ENCODE measurements at places on chromosomes 12 and 14. TPM values are rescaled to one million over a fixed set of nuclear protein-coding genes. Genes with fewer than 3 reads are reported as not detected.

GRCh38 chr12:105761075-105761474 lies 377.7 kb downstream of the NUAK1 start:
- no peaks in the 10 kb centered on the region for H3K4me1 ChIP-seq
- DNase-seq = no peak
- no peak overlapping the region for H3K27ac ChIP-seq
- H3K36me3 ChIP-seq = no peaks in the 10 kb centered on the region

DNA sequence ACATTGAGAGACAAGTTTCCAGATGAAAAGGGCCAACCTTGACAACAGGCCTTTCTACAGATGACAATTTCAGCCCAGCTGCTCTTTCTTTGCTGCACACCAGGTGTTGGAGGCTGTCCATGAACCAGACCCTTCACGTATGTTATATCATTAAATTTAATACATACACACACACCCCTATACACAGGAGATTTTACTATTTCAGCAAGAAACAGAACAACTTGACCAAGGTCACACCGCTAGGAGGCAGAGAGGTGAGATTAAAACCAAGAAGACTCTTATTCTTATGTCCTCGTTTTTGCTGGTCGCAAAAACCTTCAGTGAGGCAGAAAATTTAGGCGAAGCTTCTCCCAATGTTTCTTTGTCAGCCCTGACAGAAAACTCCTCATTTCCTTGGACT lies 1585.9 kb downstream of the AACS start:
- no peak for DNase-seq
- H3K4me1 ChIP-seq = no peaks in the 10 kb centered on the region
- H3K27me3 ChIP-seq = no peaks in the 10 kb centered on the region
- H3K4me3 ChIP-seq = no peak overlapping the region
- no peaks in the 10 kb centered on the region for H3K36me3 ChIP-seq

DNA sequence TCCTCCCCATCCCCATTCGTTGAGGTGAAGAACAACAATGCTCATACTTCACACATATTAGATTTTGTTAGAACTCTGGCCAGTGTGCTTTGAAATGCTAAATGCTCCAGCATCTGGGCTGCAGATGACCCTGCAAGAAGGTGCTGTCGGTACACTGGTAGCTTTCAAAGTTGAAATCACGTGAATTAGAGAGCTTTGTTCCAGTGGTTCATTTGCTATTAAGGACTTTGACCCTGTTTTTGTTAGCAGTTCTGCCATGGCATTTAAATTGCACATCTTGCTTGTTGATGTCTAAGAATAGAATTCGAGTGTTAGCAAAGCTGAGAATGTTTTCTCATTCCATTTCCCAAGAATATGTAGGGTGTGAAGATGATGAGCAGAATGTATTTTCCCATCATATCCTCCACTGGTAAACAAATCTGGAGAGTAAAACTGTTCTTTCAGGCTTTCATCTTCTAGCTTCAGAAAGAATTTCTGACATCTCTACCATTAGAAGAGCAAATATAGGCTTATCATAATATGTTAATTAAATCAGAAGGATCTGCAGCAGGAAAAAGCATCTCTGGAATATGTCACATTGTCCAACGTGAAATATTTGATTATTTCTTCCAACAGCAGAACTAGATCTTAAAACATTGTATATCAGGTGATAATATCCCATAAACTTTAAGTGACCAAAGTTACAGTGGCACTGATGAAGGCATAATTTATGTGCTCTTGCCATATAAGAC lies 98.8 kb upstream of the PDE3A start:
- no peaks in the 10 kb centered on the region for H3K27me3 ChIP-seq
- DNase-seq = no peak
- H3K36me3 ChIP-seq = no peaks in the 10 kb centered on the region
- H3K27ac ChIP-seq = no peak overlapping the region
- H3K4me3 ChIP-seq = no peak overlapping the region
- peaks cover 4% of the 10 kb centered on the region for H3K4me1 ChIP-seq

Gene RNASE7
- total RNA-seq = 10.3 TPM

GRCh38 chr12:52820521-52820920 lies 6.6 kb upstream of the KRT4 start:
- DNase-seq = no peak
- H3K4me3 ChIP-seq = no peak overlapping the region
- peaks cover 7% of the 10 kb centered on the region for H3K4me1 ChIP-seq
- no peak overlapping the region for H3K27ac ChIP-seq

DNA sequence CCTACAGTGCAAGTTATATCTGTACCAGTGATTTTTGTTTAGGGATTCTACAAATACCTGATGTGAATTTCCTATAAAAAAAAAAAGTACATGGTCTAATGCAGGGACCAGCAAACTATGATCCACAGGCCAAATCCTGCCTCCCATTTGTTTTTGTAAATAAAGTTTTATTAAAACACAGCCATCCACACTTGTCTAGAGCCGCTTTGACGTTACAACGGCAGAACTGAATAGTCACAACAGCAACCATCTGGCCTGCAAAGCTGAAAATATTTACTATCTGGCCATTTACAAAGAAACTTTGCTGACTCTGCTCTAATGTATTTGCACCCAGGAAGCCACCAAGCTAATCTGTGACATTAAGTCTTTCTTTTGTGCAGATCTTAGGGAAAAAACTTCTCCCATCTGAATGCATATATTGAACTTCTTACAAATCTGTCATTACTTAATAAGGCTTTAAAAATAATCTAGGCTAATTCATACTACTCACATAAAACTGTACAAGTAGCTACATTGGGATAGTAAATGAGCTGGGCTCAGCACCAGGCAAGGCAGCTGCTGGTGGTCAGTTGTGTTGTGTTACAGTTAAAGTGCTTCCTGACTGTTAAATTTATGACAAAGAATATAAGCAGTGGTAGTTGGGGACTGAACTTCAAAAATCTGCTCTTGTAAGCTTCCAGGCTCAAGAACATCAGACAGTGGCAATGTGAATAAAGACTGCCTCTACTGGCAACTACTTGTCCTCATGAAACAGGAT lies 303.3 kb downstream of the MED13L start:
- peaks cover 81% of the 10 kb centered on the region for H3K36me3 ChIP-seq
- no peak overlapping the region for H3K4me3 ChIP-seq
- no peak overlapping the region for H3K27ac ChIP-seq
